ELR (cell line): ENCODE measurements at places on chromosomes 6 and 20.
A peak's percentile ranks its signal among the peaks of the same experiment; 100 is the strongest.

GRCh38 chr20:50575865-50576720, 65.9 kb downstream of the PTPN1 start:
- DNase-seq = peak; percentile 72

DNA sequence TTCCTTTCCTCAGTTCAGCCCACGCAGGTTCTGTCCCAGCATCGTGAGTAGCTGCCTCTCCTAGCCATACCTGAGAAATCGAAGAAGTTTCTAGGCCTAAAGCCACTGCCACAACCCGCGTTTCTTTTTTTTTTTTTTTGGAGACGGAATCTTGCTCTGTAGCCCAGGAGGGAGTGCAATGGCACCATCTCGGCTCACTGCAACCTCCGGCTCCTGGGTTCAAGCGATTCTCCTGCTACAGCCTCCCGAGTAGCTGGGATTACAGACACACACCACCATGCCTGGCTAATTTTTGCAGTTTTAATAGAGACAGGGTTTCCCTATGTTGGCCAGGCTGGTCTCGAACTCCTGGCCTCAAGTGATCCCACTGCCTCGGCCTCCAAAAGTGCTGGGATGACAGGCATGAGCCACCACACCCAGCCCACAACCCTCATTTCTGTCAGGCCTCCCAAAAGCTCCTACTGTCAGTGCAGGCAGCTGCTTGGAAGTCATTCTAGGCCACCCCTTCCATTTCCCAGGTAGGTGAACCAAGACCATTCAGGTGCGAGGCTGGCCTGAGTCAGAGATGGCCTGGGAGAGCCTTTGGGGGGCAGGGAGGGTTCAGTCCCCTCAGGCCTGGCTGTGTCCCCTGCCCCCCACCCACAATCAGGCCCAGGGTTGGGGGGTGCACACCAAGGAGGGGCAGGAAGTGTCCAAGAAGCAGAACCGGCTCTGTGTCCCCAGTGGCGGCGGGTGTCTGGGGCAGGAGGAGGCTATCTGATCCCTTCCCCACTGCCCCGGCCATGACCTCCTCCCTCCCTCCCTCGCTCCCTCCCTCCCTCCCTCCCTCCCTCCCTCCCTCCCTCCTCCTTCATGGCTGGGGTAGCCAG, 47.2 kb downstream of the NOL4L start:
- no peak for DNase-seq

GRCh38 chr20:58696411-58696961, 3.9 kb downstream of the NPEPL1 start:
- no peak for DNase-seq

GRCh38 chr6:169905041-169905807, 153.8 kb downstream of the ERMARD start:
- peak; percentile 7 for DNase-seq

DNA sequence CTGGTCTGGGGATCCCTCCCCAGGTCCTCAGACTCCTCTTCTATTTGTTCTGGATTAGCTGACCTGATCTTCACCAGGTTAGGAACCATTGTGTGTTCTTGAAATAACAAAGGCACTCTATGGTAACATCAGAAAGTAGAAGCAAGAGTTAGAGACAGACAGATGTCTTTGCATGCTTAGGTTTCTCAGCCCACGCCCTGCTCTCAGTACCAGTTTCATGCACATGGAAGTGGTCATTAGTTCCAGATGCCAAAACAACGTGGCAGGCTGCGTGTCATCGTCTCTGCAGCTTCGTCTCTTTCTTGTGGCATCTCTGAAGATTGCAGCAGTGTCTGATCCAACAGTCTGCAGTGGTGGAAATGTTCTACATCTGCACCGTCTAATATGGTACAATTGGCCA, 89.4 kb downstream of the PACRG start:
- no peak for DNase-seq

GRCh38 chr6:129577691-129578090, 132.3 kb downstream of the ARHGAP18 start:
- DNase-seq = peak; percentile 49

DNA sequence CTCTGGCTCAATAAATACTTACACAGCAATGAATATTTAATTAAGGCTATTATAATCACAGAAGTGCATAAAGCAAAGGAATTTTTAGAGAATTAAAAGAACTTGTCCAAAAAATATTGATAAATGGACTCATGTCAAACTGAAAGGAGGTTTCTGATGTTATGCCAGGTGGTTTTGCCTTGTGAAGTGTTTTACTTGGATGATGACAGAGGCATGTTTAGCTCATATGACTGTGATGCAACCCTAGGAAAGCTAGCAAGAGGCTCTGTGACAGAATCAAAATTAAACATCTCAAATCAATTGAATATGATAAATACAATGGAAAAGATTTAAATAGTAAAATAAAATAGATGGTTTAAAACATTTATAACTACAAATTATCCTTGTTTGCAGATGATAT, 137.3 kb downstream of the TMEM200A start:
- peak; percentile 53 for DNase-seq

- no peak for DNase-seq
These were observed 357.1 kb upstream of the POU3F2 start for GRCh38 chr6:98477231-98477630.

GRCh38 chr6:143335865-143336264, 114.6 kb downstream of the ADAT2 start:
- peak; percentile 25 for DNase-seq

DNA sequence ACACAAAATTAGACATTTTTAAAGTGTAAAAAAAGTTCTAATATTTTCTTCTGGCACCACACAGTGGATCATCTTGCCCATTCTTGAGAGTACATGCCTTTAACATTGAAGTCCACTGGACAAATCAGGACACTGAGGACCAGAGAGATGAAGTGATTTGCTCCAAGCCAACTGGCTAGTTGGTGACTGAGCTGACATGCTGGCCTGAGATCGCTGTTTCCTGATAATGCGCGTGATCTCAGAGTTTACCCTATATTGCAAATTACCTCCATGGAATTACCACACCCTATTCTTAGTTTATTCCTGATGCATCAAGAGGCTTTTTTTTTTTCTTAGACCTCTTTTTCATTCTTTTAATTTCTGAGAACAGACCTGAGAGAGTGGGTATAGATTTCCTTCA, 432.8 kb downstream of the CD83 start:
- no peak for DNase-seq

- DNase-seq = peak; percentile 92
These were observed 4.3 kb upstream of the CEBPB start for GRCh38 chr20:50186151-50186885.

DNA sequence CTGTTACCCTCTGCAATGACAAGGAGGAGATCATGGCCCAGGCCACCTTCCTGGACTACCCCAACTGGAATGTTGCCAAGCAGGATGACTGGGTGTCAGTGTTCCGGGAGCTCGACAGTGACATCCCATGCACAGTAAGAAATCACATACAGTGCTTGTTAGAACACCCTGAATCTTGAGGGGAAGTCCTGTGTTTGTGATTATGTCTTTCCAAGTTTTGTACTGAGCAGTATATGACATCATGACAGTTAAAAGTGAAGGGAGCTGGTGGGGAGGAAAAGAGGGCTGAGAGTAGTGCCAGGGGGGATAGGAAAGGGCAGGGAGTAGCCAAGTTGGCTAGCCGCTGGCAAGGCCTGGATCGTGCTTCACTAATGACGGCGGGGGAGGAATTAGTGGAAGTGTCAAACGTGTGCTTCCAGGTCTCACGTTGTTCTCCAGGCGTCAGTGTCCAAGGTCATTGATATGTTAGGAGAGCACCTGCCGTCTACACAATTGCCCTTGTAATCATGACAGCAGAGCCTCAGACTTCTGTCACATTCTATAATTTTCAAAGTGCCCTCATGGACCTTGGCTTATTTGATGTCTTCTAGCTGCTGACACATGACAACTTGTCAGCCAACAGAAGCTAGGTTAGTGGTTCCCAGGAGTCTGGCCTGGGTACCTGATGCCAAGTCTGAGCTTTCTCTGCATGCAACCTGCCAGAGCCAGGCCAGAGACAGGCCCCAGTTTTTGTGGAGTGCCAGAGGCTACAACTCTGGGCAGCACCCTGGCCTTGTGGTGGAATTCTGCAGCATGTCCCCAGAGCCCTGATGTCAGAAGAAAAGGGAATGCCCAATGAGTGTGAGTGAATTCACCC, 18.8 kb downstream of the CFAP61 start:
- DNase-seq = no peak
